D721Med (cell line): ENCODE measurements at places on chromosomes 16 and 17.

DNA sequence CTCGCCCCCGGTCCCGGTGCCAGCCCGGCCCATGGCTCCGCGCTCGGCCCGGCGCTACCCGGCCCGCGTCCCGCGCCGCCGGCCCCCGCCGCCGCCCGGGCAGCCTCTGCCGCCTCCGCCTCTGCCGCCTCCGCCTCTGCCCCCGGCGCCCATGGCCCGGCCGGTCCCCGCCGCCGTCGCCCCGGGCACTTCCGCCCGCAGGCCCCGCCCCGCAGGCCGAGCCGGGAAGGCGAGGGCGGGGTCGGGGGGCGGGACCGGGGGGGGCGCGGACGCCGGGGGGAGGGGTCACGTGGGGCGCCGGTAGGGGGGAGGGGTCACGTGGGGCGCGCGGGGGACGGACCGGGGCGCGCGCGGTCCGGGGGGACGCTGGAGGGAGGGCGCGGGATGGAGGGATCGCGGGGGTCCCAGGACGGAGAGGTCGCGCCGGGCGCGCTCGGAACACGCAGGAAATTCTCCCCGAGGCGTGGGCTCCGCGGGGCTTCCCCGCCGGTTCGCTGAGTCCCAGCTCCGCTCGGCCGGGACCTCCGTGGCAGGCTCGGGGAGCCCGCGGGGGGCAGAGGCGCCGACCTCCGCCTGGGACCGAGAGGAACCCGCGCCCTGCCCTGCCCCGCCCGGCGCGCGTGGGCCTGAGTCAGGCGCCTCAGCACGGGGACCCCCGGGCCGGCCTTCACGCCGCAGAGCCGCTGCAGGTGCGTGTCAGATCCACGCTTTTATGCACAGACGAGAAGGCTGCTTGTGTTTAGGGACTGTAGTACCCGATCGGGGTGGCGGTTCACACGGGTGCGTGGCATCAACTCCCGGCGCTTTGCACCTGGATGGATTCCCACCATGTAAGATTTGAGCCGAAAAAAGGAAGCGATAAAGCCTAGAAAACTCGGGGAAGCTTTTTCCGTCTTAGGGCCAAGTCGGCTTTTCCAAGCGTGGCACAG lies at the start of gene PGAP6:
Gene PGAP6 (minus strand): TSS at position 190 of the 929 bp plus-strand sequence. CDS start 157 bp downstream, at position 33.
- peak; percentile 81 for DNase-seq

DNA sequence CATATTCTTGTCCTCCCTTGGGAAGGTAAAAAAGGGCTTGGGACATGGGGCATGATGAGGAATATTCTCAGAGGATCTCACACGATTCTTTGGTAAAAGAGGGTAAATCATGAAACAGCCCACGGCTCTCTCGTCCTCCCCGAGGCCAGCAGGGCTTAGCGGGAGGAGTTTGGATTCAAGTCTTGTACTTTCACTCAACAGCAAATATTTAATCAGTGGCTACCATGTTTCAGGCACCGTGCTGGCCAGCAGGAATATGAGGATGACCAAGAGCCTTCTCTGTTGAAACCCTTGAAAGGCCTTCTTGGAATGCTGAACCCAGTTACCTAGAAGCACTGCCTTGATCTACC lies 8.8 kb downstream of the MAP3K14 start:
- no peak for DNase-seq

GRCh38 chr17:57999496-58000017 lies 7.5 kb downstream of the SRSF1 start:
- DNase-seq: no peak

DNA sequence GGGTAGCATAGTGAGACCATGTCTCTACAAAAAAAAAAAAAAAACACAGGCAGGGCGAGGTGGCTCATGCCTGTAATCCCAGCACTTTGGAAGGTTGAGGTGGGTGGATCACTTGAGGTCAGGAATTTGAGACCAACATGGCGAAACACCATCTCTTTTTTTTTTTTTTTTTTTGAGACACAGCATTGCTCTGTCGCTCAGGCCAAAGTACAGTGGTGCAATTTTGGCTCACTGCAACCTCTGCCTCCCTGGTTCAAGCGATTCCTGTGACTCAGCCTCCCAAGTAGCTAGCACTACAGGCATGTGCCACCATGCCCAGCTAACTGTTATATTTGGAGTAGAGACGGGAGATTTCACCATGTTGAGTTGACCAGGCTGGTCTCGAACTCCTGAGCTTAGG lies 5.1 kb downstream of the RAMP2 start:
- DNase-seq: no peak

DNA sequence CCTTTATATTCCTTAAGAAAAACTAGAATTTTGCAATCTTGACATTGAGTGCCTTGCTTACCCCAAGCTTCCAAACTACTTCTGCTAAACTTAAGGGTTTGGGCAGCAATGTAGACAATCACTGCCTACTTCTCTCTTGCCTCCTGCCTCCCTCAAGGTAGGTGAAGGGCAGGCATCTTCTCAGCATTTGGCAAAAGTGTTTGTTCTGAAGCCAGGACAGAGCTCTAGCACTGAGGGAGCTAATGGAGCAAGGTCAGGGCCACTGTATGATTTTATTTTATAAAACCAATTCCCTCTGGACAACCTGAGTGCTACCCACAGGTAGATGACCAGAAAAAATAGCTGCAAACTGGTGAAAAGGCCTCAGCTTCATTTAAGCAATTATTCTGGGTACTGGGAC lies 111.8 kb downstream of the IRX3 start:
- no peak for DNase-seq

GRCh38 chr17:21164216-21164615 lies 37.5 kb downstream of the DHRS7B start:
- DNase-seq: no peak

DNA sequence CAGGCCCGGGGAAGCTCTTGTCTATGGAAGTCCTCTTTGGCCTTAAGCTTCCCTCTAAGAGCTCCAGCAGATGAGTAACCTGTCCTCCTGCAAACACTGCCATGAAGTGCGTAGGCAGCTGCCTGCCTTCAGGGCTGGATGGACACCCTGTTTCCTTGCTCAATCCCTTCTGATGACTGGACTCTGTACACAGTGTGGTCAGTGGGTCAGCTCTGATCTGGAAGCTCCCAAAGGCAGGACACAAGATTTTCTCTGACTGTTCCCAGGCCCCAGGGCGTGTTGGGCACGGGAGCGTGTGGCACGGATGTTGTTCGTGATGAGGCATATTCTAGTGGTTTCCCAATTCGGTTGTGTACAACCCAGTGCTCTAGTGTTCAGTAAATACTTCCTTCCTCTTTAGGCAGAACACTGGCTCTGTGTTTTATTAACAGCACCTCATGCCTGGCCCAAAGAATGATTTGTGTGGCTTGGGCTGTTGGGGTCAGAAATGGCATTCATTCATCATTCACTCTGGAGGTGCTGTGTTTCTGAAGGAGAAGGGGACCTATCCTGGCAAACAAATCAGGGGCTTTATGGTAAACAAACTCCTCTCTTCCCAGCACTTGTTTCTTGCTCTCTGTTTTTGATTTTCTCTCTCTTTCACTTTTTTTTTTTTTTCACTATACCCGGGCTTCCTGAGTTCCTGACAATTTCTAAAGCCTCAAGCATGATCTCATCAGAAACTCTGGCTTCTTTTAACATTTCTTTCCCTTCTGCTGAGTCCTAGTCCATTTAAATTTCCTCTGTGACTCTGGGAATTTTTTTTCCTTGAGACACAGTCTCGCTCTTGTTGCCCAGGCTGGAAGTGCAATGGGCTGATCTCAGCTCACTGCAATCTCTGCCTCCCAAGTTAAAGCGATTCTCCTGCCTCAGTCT lies 12.0 kb upstream of the RNF157 start:
- DNase-seq: no peak

- DNase-seq: no peak
These were observed 3.3 kb upstream of the ZG16 start for GRCh38 chr16:29774730-29775129.

DNA sequence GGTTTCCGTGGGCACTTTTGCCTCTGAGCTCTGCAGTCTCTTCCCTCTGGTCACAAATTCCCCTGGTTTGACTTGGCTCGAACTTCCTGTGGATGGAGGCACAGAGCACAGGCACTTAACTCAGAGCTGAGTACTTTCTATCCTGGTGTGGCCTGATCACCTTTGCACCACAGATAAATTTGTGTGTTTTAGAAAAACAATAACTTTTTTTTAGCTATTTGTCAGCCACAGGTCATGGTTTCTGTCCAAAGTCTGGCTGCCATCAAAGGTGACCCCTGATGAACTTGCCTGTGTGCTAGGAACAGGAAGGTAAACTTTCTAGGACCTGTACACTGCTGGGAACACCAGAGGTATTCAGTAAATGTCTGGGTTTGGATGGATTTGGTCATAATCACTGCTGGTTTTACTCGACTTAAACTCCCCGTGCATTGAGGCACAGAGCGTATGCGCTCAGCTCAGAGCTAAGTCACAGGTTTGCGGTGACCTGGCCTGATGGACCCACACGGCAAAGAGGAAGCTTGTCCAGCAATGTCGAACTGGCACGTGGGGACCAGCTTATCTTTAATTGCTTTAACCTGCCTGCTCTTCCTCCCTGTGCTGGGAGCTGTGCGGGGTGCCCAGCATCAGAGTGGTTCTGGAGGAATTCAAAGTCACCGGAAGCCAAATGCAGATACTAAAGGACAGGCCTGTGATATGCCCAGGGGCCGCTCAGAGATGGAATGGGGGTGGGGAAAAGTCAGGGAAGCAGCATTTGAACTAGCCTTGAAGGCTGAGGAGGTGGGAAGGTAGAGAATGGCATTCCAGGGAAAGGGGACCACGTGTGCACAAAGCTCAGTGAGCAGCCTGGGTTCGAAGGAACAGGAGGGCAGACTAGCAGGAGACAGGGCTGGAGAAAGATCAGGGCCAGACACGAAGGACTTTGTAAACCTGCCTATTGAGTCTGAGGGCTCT lies 12.9 kb downstream of the SLC13A5 start:
- no peak for DNase-seq

DNA sequence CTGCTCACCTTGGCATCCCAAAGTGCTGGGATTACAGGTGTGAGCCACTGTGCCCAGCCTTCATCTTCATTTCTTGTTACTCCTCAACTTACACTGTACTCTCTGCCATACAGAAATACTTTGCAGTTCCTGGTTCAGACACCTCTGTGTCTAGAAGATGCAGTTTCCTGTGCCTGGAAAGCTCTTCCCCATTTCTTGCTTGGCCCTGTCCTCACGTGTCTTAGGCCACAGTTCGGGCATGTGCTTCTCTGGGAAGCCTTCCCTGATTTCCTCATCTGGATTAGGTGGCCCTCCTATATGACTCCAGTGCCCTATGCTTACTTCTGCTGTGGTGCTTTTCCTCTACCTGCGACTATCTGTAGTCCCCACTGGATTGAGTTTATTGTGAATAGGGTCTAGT lies 26.5 kb upstream of the CDR2 start:
- no peak for DNase-seq

- no peak for DNase-seq
These were observed 40.9 kb downstream of the ENGASE start for GRCh38 chr17:79115487-79115886.

- DNase-seq: no peak
These were observed 27.1 kb upstream of the JPH3 start for GRCh38 chr16:87575027-87575804.

DNA sequence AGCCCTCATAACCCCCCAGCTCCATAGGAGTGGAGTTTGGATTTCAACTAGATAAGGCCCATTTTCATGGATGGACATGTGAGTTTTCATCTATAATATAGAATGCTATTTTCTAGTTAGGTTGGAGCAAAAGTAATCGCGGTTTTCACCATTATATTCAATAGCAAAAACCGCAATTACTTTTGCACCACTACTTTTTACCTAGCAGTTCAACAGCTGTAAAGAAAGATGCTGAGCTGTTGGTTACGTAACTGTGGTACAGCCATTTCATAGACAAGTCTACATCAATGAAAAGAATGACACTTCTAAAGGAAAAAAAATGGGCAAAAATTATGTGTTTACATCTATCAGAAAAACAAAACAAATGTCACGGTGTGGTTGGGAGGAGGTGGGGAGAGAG lies 507.7 kb downstream of the MAF start:
- no peak for DNase-seq

DNA sequence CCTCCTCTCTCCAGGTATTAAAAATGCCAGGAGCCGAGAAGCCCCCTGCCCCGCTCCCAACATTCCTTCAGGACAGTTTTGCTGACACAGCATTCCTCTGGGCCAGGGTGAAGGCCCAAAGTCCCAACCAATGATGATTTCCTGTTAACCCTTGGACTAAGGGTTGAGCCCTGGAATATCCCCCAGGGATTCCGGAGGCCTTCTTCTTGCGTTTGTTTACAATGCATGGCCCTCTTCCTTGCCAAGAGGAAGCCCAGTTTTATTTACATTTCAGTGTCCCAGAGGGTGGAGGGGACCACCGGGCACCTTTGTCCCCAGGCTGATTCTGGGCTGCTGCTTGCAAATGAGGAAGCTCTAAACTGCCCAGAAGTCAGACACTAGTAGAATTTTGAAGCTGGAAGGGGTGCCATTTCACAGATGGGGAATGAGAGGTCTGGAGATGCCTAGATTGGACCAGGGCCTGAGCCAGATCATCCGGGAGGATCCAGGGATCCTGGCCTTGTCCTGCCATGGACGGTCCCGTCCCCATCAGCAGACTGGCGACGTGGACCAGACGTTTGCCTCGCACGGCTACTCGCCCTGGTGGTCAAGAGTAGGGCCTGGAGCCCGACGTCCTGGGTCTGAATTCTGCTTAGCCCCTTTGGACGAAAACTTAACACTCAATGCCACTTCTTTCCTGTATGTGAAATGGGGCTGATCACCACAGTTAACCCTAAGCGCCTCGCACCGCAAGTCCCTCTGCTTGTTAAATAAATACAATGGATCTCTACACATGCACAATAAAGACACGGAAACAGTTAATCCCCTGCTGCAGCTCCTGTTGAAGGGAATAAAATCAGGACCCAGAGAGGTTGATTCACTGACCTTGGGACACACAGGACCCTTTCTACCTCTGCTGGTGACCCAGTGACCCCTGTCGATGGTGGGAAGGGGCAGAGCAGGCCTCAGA lies 55.6 kb upstream of the CIBAR2 start:
- DNase-seq: no peak

GRCh38 chr16:21264571-21265036 lies 13.5 kb downstream of the CRYM start:
- no peak for DNase-seq

DNA sequence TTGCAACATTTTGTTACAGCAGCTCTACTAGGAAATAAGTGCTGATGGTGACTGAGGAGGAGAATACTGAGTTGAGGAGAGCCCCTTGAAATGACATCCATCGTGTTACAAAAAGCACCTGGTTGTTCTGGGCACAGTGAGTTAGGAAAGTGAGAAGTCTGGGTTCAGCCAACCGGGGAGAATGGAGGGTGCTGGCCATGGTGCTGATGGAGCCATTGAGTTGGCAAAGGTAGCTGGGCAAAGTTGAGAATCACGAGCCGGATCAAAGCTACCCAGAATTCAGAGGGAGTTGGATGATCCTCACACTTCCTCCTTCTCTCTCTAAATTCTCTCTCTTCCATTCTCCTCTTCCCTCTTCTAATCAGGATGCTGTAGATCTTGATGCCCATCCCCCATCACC lies 35.0 kb upstream of the ASIC2 start:
- DNase-seq: no peak

DNA sequence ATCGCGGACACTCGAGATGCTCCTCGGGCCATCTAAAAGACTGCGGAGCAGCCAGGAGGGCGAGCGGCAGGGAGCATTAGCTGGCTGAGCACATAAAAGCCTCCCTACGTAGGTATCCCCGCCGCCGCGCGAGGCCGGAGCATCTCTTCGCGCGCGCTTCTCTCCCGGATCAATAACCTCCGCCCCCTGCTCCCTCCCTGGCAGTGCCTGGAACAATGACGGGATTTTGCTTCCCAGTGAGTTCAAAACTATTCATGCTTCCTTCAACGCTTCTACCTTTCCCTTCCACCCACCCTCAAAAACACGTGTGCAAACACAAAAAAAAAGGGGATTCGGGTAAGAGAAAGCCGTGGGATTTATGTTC lies 984 bp downstream of the CENPV start:
- no peak for DNase-seq

- no peak for DNase-seq
These were observed 380.7 kb upstream of the PMFBP1 start for GRCh38 chr16:72552654-72553053.
